ENCODE measurements at places on chromosomes 2 and 18. TPM values are rescaled to one million over a fixed set of nuclear protein-coding genes. Genes with fewer than 3 reads are reported as not detected.

TFCP2L1 gene
- 0.12 TPM for total RNA-seq

PCARE gene
- total RNA-seq, result not detected

LYG2 gene
- not detected for total RNA-seq

ACTG2 gene
- total RNA-seq, result not detected

DCDC2C gene
- total RNA-seq, result not detected

ANKRD30BL gene
- not detected for total RNA-seq

EML4 gene
- 51.3 TPM for total RNA-seq

ABCB11 gene
- not detected for total RNA-seq

ZNF407 gene
- 17.8 TPM for total RNA-seq

RAB27B gene
- total RNA-seq, result 0.45 TPM

RAMP1 gene
- total RNA-seq, result 17.6 TPM

AMER3 gene
- total RNA-seq, result not detected

TTC39C gene
- total RNA-seq, result 28.8 TPM

C2orf15 gene
- 0.26 TPM for total RNA-seq

ATP8B1 gene
- not detected for total RNA-seq

KCNIP3 gene
- 0.28 TPM for total RNA-seq

ASIC4 gene
- not detected for total RNA-seq

CPO gene
- total RNA-seq, result not detected

SPP2 gene
- not detected for total RNA-seq

LRRTM1 gene
- not detected for total RNA-seq

CD8B2 gene
- total RNA-seq, result 0.09 TPM

SCYGR4 gene
- not detected for total RNA-seq

ATP6V1C2 gene
- not detected for total RNA-seq

HOXD12 gene
- not detected for total RNA-seq

NOL4 gene
- not detected for total RNA-seq

C2orf81 gene
- total RNA-seq, result 1.7 TPM

GTF2A1L gene
- not detected for total RNA-seq

CPLX4 gene
- total RNA-seq, result not detected

HOXD8 gene
- total RNA-seq, result not detected

FBXO48 gene
- total RNA-seq, result 1.2 TPM

TCF23 gene
- total RNA-seq, result not detected

SIX3 gene
- total RNA-seq, result not detected

SCTR gene
- total RNA-seq, result not detected

OR6B2 gene
- not detected for total RNA-seq

DNER gene
- total RNA-seq, result not detected

TANK gene
- total RNA-seq, result 97.2 TPM

HYCC2 gene
- total RNA-seq, result 24.4 TPM

DLGAP1 gene
- total RNA-seq, result 0.99 TPM

ITPRIPL1 gene
- 51.4 TPM for total RNA-seq

Data from activated CD4-positive, alpha-beta T cell treated with anti-CD3 and anti-CD28 coated beads, Interleukin-2, amount 10 ng/mL, durations not matched to agents 24 days and 14 days (primary cell).